Endodermal cell (in vitro differentiated cells): ENCODE measurements at places on chromosomes 2 and 18.

GRCh38 chr18:73924836-73925235 is 222.8 kb downstream of the FBXO15 start:
- no peak for DNase-seq

DNA sequence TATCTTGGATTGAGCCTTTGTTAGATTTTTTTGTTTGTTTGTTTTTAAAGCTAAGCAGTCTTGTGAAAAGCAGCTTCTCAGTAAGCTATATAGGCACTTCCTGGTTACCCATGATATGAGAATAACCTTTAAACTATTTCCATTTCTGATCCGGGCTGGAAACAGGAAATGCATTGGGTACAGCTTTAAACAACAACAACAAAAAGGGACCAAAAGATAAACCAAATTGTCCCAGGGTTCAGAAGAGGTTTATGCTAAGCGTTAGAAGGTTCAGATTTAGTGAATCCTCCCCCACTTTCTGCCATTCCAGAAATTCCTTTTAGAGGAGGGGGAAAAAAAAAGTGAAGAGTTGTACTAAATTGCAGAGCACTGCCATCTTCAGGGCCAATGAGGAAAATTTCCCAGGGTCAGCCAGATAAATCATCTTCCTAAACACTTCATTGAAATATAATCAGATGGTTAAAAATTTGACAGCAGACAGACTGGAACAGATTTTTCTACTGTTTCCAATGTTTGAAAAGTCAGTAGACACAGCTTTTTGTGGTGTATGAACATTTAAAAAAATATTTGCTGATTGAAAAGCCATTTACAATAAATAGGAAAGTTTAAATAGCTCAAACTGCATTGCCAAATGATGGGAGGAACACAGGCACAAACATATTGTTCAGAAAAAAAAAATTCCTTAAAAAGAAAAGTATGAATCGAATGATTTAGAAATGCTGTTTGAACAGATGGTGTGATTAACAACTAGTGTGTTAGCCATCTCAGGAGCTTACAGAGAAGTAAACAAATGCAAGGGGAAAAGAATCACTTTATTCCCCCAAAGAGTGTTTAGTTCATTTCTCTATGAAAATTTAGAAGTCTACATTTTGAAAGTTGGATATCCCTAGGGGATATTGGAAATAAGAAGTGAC is 189.9 kb upstream of the TANK start:
- DNase-seq: peak; percentile 69

- no peak for DNase-seq
Measured at GRCh38 chr18:48929941-48930713, 20.6 kb downstream of the SMAD7 start.

DNA sequence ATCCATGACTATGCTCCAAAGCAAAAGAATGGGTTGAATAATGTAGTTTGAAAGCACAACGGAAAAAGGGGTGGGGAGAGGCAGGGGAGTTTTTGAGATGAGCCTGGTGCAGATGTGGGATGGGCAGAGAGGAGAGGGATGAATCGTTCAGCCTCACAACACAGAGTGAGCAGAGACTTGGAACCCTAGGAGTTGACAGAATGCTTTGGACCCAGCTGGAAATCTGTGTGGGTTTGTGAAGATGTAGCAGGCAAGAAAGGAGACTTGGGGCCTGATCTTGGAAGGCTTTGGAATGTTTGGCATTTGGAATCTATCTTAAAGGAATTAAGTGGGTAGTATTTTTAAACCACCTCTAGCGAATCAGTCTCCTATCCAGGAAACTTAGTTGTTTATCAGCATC is 66.0 kb upstream of the KCTD1 start:
- DNase-seq: peak; percentile 53

GRCh38 chr2:17518212-17519154 is at the start of gene RAD51AP2:
Gene RAD51AP2 (minus strand): TSS chr2:17518440. CDS start chr2:17518415, 25 bp downstream.
- peak; percentile 97 for DNase-seq

DNA sequence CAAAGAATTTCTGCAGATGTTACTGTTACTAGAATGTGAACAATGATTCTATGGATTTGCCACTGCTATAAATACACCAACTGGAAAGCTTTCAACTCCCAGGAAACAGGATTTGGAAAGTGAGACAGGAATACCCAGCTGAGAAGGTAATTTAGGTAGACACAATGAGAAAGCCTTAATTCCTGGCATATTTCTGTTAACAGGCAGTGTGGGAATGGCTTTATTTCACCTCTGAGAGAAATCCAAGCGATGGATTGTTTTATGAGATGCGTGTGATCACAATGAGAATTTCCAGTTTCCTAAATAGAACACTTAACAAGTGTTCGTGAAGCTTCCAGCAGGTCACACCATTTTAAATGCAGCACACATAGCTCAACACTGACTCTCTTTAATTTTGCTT is 133.0 kb downstream of the SLC8A1 start:
- DNase-seq: no peak

- DNase-seq: no peak
Measured at GRCh38 chr2:176595986-176596385, 326.7 kb downstream of the MTX2 start.

- no peak for DNase-seq
Measured at GRCh38 chr2:241153616-241154015, 3.3 kb downstream of the PPP1R7 start.

DNA sequence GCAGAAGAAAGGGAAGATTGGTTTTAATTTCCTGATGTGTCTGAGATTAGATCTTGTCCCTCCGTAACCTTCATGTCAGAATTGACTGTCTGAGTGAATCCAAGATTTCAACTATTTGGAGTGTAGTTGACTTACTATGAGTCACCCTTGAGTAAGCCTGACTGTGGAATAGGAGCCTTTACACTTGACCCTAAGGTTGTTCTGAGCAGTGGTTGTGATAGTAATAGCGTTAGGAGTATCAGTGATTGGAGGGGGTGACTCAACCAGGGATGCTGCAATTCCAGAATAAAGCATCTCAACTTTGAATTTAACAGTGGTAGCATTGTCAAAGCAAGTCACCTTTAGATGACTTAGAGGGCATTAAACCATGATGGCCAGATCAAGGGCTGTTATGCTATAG is 979.5 kb upstream of the FAM98A start:
- DNase-seq: no peak

DNA sequence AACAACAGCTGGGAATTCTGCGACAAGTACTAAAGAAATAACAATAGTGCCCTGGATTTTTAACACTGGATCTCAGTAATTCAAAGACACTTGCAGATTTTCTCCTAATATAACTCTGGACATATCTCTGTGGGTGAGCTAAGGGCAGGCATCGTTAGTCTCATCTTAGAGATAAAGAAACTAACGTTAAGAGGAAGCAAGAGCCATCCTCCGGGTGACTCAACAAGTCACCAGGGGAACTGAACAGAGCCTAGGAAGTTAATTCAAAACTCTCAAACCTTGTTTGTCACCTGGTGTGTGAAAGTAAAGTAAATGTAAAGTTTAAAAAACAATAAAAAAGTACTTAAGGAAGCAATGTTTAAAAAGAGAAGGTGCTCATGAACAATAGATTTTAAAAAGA is 41.6 kb upstream of the NRP2 start:
- DNase-seq: no peak

- DNase-seq: no peak
Measured at GRCh38 chr2:169670215-169670651, 24.0 kb downstream of the CFAP210 start.

GRCh38 chr2:16155766-16156165 is 215.4 kb downstream of the MYCN start:
- DNase-seq: peak; percentile 41

- no peak for DNase-seq
Measured at GRCh38 chr18:58314284-58314683, 270.3 kb downstream of the NEDD4L start.

DNA sequence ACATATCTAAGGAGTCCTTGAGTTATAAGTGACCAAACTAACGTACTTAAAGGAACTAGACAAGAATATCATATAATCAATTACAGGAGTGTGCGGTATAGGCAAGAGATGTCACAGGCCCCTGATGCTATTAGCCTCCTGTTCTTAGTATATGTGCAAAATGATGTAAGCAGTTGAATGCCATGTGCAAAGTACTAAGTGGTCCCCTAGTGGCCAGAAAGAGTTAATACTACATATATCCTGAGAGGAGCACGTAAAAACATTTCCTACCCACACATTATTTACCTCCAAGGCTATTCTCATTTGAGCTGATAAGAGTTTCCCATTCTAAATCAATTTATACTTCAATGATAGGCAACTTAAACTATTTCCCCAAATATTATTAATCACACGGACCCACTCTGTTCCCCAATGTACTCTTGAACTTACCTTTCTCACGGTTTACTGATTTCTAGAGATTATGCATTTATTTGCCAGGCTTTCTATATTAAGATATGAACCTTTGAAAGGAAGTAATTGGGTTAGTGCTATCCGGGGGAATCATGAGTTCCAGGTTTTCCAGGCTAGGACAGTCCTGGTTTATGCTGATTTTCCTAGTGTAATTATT is 158.0 kb upstream of the KLHL14 start:
- no peak for DNase-seq

- no peak for DNase-seq
Measured at GRCh38 chr2:32064713-32065112, 1.4 kb downstream of the SPAST start.

DNA sequence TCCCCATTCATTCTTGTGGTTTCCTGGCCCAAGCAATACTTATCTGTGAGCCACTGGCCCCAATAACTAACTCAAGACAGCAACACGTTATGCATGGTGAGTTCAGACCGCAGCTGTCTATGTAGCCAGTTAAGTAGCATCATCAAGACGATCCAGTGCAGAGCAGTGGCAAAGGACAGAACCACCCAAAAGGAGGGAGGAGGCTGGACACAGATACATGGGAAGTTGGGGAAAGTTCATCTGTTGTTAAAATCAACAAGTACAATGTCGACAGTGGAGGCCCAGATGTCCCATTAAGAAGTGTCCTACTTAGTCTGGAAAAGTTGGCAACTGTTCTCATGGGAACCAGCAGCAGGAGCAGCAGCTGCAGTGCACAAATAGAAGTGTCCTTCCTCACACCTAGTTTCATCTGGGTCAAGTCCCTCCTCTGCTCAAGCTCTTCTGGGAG is 106.9 kb upstream of the THOC1 start:
- no peak for DNase-seq

GRCh38 chr2:155643056-155643775 is 689.3 kb downstream of the NR4A2 start:
- DNase-seq: no peak

GRCh38 chr2:74951211-74951754 is 7.2 kb upstream of the POLE4 start:
- DNase-seq: no peak

- DNase-seq: no peak
Measured at GRCh38 chr2:165827921-165828276, 33.9 kb upstream of the GALNT3 start.

DNA sequence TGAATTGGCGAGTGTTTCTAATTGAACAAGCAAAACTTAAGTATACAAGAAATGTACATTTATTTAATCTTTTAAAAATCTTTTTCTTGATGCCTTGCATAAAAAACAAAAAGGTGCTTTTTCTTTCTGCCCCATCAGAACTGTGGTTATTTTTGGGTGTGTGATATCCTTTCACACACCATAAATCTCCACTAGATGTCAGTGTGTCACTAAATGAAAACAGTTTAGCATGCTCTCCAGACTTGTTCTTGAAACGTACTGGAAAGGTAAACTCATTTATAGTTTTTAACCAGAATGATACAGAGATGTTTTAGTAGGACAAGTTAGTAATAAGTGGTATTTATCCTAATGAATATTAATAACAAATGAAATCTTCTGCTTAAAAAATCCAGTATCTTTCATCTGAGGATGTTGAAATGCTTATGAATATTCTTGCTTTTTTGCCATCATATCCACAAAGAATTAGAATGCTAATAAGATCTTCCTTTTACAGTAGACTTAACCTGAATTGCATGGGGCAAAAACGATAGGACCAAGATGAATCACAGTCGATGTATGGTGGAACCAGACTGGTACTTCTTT is 96.8 kb downstream of the UBE2E3 start:
- no peak for DNase-seq

DNA sequence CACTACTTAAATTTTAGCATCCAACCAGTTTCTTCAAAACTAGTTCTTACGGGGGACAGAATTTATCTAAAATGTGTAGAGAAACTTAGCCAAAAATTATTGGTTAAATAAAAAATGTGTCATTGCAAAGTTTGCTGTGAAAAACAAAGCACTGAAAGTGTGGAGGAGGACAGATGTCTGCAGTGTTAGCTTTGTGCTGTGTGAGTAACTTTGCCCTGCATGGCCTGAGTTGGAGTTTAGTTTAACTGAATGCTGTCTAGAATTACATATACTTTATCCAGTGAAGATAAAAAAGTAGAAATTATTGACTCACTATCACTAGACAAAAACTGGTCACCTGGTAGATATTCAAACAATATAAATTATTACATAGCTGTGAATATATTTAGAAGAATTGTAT is 1225.2 kb upstream of the CELF4 start:
- DNase-seq: no peak

DNA sequence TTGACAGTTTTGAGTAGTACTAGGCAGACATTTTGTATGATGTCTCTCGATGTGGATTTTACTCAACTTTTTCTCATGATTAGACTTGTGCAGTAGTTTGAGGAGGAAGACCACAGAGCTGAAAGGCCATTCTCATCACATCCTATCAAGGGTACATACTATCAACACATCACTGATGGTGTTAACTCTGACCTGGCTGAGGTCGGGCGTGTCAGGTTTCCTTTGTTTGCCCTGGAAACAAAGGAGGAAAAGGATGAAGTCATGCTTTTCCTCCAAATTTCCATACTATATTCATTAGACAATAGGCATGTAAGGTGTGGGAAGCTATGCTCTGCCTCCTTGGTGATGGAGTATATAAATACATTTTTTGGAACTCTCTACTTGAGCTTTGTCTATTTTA is 211.1 kb downstream of the DSEL start:
- DNase-seq: no peak

GRCh38 chr2:188032306-188032705 is 259.4 kb upstream of the GULP1 start:
- DNase-seq: peak; percentile 90

DNA sequence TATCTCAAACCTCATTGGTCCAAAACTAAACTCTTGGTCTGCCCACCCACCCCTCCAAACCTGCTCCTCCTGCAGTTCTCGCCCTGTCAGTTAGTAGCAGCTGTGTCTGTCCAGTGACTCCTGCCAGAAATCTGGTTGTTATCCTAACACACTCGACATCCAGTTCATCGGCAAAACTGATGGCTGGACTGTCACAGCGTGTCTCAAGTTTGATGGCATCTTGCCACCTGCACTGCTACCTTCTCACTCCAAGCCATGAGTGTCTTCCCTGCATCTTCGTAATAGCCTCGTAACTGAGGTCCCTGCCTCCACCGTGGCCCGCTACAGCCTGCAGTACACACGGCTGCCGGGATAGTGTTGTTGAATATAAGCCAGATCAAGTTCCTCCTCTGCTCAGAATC is 470.1 kb upstream of the RAB12 start:
- no peak for DNase-seq

- DNase-seq: no peak
Measured at GRCh38 chr2:151716721-151717120, 17.6 kb downstream of the NEB start.
